ENCODE measurements at places on chromosomes 12 and 14.

DNA sequence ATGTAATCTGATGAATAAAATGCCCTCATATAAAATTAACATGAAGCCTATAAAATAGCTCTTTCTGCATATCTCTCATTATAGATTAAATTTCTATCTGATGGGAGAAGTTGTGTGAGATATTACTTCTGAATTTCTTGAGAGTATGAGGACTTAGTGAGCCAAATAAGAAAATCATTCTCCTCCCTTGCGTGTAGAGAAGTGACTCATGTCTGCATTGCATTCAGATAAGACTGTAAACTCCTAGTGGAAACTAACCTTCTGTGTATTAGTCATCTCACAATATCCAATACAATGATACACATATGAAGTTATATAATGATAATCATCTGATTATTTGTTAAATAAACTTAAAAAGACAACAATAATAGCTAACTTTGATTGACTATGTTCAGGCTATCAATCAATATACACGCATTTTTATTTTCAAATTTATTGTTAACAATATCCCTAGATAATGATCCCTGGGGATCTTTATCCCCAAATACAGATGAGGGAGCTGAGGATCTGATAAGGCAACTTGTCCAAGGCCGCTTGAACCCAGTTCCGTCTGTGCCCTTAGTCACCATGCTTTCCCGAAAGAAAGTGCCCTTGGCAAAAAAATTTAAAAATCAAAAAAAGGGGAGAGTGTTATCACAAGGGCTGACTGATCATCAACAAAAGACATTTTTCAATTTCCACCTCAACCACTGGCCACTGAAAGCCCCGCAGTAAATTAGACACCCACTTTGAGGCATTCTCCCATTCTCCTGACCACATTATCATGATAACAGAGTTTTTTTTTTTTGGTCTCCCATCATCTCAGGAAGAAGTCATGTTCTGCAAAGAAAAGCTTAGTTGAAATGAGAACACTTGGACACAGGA lies 189.2 kb upstream of the RASSF8 start:
- DNase-seq: no peak

DNA sequence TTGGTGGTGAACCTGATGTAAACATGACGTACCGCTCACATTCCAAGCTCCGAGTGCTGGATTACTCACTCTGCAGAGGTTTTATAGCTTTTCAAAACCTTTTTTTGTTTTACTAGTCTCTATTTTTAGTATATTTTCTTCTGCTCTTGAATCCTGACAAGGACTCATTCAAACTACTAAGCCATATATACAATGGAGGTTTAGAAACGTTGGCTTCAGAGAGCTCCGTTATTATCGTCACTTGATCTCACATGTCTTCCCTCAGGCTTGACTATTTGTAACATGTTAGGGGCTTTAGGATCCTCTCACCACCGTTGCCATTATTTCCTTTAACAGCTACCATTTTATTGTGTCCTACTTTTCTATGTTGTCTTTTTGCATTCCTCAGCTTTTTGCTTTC lies 1321.5 kb upstream of the FLRT2 start:
- no peak for DNase-seq

GRCh38 chr12:39816671-39817185 lies 197.1 kb upstream of the ABCD2 start:
- no peak for DNase-seq

- no peak for DNase-seq
Measured at GRCh38 chr12:32906399-32907165, 10.0 kb upstream of the PKP2 start.

- DNase-seq: no peak
Measured at GRCh38 chr12:27299102-27299501, 33.5 kb upstream of the BMAL2 start.

GRCh38 chr12:13780453-13780852 lies 200.9 kb downstream of the GRIN2B start:
- no peak for DNase-seq

GRCh38 chr12:122584177-122584863 lies 57.3 kb downstream of the KNTC1 start:
- DNase-seq: no peak

- DNase-seq: no peak
Measured at GRCh38 chr12:13947276-13947946, 34.0 kb downstream of the GRIN2B start.

GRCh38 chr12:3669594-3669993 lies 83.3 kb downstream of the CRACR2A start:
- no peak for DNase-seq

DNA sequence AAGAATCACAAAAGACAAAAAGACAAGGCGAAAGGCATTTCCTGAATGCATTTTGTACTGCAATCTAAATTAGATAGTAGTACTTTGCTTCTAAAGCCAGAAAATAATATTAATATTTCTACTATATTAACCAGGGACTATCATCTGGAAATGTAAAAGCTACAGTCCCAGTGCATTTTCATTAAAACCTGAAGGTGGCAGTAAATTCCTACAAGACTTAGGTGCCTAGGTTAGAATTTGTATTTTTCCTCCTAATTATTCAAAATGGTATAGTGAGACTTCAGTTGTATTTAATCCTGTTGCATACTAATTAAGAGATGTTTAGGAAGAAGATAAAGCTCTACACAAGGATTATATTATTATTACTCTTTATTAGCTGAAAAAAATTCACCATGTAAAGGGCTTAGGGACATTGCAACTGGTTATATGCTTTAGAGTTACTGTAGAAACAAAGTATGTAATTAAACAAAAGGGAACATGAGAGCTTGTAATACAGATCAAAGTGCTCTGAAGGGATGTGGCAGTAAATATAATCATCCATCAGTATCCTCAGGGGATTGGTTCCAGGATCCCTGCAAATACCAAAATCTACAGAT lies 53.6 kb downstream of the BRMS1L start:
- no peak for DNase-seq

DNA sequence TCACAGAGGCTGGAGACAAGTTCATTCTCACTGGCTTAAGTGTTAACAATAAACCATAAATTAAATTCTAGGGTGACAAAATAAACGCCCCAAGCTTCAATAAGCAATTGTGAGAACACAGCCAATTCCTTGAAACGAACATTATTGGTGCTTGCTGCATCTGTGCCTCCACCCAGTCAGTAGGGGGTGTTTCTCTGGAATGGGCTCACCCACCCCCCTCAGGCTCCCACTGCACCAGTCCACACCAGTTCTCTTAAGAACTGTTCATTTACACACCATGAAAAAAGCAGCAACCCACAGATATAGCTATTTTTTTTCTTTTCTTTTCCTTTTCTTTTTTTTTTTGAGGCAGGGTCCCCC lies 34.7 kb downstream of the CDC42BPB start:
- DNase-seq: no peak

GRCh38 chr12:64456119-64456518 lies 4.2 kb downstream of the TBK1 start:
- no peak for DNase-seq

DNA sequence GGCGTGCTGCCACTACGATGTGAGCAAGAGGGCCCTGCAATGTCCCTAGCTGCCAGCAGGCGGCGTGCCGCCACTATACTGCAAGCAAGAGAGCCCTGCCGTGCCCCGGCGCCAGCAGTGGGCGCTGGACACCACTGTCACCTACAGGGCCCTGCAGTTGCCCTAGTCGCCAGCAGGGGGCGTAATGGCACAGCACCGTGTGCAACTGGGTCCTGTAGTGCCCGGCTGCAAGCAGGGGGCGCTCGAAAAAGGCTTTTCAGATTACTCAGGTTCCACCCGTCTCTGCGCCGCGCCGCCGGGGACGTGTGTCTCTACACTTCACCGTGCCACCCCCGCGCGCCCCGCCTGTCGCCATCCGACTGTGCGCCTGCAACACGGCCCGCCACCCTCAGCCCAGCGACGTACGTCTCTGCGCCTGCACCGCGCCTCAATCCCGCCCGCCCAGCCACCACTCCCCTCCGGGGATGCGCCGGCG lies 1356.9 kb downstream of the TMEM121 start:
- DNase-seq: no peak

DNA sequence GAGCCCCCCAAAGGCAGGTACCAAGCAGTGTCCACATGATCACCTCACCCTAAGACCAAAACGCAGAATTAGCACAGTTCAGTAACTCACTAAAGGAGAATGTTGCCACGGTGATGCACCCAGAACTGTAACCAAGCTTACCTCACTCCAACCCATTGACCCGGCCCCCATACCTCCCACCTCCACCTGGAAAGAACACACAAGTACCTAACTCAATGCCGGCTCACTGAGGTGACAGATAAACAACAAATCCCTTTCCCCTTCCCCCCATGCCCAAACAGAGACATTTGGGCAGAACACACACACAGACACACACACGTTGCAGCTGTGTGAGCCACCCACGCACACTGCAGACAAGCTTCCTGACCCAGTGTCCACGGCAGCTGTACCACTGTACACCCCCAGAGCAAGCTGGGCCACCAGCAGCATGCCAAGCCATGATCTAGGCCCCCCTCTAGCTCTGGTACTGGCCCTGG lies 1.3 kb downstream of the RAPGEF3 start:
- DNase-seq: no peak

DNA sequence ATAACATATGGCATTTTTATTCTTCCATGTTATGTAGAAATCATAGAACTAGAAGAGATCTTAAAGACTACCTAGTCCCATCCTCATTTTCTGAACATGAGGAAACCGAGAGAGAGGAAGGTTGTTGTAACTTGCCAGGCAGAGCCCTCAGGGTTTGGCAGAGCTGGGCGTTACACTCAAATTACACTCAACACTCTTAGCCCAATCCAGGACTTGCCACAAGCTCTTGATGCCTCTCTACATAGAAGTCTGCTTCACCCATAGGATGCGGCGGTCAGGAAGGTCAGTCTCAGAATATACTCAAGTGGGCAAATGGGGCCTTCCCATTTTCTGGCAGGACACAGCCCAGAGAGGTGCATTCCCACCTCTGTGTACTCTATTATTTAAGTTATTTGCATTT lies 208.1 kb downstream of the ZFP36L1 start:
- no peak for DNase-seq

DNA sequence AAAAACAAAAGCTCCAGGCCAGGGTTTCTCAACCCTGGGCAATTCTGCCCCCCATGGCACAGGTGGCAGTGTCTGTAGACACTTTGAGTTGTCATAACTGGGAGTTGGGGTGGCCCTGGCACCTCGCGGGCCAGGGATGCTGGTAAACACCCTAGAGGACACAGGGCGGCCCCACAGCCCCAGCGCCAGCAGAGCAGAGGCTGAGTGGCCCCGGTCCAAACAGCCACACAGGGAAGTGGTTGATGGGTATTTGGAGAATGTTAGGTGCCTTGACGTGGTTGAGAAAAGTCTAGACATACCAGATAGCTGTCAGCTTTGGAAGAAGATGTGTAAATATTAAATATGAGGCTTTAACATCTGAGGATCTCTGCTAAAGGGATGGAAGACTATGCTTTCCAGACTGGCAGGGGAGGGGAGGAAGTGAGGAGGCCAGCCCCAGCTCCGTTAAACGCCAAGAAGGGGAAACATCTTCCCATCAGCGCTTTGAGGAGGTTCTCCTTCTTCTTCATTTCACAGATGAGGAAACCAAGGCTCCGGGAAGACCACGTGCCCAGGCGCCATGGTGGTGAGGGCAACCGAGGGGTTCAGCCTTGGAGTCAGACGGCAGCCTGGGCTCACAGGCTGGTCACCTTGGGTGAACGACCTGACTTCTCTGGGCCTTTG lies 103.7 kb downstream of the SCARB1 start:
- no peak for DNase-seq

GRCh38 chr12:74559728-74560127 lies 22.1 kb downstream of the ATXN7L3B start:
- DNase-seq: no peak

DNA sequence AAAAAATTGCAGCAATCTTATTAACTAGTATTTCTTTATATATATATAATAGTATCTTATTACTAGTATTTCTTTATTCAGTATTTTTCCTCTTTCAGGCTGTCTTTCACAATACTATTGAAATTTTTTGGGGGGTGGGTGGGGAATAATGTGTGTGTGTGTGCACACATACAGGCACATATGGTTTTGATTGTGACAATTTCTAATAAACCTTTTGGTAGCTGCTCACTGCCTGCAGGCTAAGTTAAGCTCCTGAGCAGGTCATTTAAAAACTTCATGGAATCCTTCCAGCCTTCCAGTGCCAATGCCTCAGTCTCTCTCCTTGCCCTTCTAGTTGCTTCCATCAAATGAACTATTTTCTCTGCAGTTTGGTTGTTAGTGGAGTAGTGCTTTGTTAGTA lies 490.1 kb downstream of the PCNX1 start:
- DNase-seq: no peak

DNA sequence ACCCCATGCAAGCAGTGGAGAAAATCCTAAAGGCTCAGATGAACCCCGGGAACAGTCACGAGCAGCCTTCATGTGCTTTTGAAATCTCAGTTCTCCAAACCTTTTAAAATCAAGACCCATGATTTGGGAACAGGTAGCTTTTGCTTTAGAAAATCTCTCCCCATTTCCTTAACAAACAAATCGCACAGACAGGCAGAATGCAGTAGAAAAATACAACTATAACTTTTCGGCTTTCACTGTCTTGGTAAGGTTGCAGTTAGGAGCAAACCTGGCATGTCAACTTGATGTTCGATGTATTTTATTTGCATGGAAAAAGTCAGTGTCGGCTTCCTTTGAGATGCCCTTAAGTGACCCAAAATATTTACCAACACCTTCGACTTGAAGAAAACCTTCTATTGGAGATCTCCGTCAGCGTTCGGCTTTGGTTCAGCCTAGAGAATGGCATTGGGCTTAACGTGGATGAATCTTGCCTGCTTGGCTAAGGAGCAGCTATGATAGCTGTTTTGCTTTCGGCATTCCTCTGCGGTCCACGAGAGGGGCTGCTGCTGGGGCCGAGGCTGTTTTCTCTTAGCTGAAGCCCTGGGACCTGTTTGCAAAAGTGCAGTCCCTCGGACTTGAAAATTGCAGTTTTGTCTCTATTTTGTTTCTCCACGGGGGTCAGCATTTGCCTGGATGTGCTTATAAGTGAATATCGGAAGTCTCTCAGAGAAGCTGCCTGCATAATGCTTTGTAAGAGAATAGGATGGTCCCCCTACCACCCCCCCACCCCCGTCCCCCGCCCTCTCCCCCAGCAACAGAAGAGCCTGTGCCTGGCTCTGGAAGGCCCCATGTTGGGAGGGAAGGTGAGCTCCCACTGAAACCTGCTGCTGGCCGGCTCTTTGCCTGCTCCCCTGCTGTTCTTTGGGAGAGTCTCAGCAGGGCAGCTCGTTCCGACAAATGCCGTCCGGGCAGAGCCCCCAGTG lies 122.8 kb downstream of the AACS start:
- DNase-seq: no peak

GRCh38 chr12:20018406-20018805 lies 349.9 kb upstream of the PDE3A start:
- DNase-seq: no peak

GRCh38 chr12:122590990-122591389 lies 63.9 kb downstream of the KNTC1 start:
- DNase-seq: no peak
